ENCODE measurements at places on chromosomes 2 and 18.

DNA sequence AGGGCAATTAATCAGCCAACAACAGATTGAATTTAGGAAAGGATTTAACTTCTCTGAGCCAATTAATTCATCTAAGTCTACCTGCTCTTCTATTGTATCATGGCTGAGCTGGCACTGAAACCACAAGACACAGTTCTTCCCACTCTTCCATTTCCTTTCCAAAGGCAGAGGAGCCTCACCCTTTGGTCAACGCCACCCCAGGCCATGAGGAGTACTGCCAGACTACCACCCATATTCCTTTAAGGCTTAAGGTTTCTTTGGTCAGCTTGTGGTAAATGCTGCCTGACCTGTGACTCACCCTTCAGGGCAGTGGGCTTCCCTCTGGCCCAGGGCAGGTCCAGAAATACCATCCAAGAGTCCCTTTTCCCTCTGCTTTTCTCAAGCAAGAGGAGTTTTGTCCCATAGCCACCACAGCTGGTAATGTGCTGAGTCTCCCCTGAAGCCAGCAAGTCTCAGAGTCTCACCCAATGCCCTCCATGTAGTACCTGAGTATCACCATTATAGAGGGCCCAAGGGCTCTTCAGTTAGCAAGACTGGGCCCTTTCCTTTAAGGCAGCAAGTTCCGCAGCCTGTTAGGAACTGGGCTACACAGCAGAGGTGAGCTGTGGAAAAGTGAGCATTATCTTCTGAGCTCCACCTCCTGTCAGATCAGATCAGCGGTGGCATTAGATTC is 900.5 kb upstream of the CRIM1 start:
- DNase-seq = no peak

DNA sequence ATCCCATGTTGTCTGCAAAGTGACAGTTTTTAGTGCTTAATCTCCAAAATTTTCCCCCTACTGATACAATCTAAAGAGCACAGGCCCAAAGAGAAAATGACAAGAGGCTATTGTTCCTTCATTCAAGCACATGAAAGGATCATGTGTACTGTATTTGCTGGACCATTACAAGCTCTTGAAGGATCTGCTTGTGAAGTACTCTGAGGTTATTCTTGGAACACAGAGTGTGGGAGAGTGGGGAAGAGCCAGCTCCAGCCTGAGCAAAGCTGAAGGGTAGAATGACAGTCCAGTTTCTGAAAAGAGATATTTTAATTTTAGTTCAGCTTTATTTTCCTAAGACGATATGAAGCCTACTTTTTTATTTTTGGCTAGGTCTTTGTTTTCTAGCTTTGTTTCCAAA is 112.2 kb downstream of the GALNT3 start:
- DNase-seq = peak; percentile 60

- no peak for DNase-seq
Observed at GRCh38 chr2:213016984-213017351, 134.4 kb downstream of the IKZF2 start.

DNA sequence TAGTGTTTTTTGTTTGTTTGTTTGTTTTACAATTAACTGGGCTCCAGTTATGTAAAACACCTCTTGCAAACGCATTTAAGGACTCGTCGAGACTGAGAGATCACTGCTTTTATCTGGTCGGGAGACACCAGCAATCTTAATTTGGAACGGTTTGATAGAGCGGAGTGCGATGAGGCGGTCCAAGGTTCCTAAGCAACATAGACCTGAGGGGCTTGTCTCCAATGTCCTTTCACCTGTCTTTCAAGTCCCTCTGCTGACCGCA is 729 bp upstream of the SELENOI start:
- no peak for DNase-seq

DNA sequence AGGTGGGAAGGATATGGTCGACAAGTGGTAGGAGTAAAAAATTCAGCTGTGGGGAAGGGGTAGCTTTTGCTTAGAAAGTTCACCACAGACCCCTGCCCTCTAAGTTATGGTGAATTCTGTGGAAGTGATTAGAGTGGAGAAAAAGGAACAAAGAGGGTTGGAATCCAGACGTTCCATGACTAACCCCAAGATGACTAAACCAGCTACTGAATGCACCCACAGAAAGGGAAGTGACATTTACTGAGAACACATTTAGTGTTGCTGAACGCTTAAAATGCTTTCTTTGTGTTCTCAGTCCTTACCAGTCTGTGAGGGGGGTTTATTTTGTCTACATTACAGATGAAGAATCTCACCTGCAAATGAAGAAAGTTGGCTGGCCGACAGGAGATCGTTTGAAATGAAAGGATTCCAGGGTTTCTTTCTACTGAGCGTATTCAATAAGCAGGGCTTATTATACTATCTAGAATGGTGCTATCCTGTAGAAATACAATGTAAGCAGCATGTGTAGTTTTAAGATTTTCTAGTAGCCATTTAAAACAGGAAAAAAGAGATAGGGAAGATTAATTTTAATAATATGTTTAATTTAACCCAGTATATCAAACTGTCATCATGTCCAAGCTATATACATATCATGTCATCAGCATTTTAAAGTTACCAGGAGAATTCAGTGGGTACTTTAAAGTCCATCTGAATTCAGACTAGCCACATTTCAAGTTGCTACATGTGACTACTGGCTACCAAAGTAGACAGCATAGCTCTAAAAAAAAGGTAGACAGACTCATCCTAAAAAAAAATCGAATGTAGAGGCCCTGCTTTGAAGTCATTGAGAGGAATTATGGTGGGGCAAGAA is 60.1 kb downstream of the LIMS1 start:
- DNase-seq = no peak

DNA sequence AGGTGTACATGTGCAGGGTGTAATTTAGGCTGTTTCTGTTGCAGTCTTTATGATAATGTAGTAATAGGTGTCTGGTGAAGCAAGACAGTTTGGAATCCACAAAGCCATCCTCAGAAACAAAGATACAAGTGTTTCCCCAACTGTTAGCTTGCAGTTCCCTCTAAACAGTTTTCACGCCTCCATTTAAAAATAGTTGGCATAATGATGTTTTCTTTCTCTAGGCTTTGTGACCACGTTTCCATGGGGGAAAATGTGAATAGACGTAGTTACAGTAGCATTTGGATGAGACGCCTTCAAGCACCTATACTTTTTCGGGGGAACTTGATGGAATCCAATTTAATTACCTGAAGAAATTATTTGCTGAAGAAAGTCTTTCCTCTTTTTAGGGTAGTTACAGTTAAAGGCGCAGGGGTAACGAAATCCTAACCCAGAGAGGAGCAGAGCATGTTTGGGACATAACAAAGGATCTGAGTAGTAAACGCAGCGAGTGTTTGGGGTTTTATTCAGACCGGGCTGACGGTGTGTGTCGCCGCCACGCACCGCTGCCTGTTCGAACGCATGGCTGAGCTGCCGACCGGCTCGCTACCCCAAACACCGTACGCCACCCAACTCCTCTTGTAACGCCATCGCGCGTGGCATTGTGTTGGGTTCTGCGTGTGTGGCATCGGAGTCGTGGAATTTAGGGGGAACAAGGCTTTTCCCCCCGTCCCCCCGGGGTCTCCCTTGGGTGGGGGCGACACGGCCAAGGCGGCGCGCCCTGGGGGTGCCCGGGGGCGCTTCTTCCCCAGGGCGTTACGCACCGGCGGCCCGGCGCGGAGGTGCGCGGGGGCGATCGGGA is 681 bp upstream of the NRP2 start:
- peak; percentile 12 for DNase-seq

DNA sequence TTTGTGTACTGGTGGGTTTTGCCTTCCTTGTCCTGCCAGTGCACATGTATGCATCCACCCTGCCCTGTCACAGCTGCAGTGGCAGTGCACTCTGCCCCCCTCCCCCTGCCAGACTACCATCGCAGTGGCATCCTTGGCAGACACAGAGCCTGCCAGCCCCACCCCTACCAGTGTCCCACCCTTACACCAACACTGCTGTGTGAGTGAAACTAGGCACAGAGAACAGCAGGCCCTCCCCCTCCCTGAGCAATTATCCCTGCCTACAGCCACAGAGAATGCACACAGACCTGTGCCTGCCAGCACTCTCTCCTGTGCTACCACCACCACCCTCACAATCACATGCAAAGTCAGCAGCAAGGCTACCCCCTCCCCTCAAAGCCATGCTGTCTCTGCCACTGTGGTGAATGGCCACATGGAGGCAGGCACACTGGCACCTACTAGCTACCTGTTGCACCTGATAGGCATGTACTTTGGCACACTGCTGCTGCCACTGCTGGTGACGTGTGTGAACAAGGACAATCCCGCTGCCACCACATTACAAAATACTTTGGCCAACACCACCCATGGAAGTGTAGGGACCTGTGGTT is 239.8 kb downstream of the CALCRL start:
- no peak for DNase-seq

DNA sequence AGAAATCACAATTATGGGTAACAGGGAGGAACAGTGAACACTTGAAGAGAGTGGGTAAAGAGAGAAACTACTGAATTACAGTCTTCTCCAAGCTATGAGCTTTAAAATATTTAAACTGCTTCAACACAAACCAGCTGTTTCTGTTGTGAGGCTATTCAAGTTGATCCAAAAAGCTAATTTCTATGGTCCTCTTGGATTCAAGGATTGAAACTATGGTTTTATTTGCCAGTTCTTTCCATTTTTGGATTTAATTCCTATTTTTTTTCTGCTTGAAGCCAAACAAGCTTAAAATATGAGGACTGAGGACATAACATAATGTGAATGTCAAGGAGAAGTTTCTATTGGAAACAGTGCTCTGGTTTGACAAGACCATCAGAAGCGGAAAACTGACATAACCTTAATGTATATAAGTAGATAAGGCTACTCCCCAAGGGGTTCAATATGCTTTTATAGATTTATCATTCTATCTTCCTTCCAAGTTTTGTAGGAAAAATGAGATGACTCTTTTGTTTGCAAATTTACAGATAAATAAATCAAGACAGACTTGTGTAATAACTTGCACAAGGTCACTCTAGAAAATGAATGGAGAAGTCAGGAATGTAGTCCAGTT is 60.7 kb upstream of the AQP4 start:
- no peak for DNase-seq

DNA sequence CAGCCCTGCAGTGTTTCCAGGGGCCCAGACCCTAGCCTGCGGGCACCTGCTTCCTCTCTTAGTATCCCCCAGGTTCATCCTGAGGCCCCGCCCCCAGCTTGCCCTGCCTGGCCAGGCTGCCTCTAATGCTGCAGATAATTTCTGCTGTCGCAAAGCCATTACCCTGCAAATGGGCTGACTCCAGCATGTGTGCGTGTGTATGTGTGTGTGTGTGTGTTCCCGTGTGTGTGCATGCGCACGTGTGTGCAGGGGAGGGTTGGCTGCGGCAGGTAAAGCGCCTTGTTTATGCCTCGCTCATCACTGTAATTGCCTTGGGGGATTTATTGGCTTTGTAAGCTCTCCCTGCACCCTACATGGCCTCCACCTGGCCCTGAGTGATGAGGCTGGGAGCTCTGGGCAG is 7.6 kb upstream of the PRSS56 start:
- DNase-seq = no peak

- DNase-seq = no peak
Observed at GRCh38 chr2:204268971-204269370, 276.3 kb upstream of the PARD3B start.

- DNase-seq = no peak
Observed at GRCh38 chr18:6757931-6758330, 28.4 kb downstream of the ARHGAP28 start.

DNA sequence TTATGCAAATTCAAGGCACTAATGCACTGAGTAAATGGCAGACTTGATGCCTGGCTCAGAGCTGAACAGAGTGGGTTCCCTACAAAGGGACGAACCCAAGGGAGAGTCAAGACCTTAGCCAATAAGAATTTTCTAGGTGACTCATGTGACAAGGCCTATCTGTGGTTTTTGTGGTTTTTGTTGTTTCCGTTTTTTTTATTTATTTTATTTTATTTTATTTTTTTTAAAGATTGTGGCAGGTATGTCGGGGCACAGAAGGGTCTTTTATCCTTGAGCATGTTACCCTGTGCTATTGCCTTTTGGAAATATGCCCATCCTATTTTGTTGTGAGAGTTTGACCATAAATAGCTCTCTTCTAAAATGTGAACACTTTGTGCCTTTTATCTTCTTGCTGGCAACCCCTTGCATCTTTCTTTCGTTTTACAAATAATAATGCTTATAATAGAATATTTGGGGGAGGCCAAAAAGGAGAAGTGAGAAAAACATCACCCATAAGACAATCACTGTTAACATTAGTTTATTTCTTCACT is 113.4 kb upstream of the AQP4 start:
- DNase-seq = no peak

GRCh38 chr2:79437433-79438267 is 75.2 kb upstream of the CTNNA2 start:
- DNase-seq = peak; percentile 18

DNA sequence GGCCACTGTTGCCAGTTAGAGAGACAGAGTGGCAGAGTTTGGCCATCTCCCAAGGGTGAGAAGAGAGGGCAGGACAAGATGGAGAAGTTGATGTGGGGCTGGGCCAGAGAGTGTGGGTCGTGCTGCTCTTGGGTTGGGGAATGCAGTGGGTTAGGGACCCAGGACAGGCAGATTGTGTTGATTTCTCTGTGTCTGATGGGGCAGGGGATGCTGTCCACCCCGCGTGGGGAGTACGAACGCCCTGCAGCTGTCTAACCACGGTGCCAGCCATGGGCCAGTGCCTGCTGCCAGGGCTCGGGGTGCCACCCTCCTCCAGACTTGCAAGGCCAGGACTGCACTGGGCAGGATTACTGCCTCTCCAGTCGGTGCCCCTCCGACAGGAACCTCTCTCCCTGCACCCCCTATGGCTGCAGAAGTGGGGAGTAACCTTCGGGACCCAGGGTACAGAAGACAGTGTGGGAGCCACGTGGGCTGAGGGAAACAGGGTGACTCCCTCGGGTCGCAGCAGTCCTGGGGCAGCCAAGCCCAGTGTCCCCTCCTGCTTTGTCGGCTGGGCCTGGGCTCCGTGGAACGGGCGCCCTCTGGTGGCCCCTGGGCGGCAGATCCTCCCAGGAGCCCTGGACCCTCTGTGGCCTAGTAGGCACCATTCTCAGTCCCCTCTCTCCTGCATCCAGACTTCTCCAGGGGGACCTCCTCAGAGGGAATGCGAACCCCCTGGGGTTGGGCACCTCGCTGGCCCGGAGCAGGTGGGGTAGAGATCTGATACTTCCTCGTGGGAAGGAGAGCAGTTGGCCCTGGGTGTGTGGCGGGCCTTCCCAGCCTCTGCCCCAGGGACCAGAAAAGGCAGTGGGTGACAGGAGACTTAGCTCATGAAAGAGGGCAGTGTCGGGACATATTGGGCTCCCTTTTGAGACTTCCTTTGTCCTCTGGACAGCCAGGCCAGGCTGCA is 2.7 kb downstream of the GPC1 start:
- DNase-seq = peak; percentile 36

DNA sequence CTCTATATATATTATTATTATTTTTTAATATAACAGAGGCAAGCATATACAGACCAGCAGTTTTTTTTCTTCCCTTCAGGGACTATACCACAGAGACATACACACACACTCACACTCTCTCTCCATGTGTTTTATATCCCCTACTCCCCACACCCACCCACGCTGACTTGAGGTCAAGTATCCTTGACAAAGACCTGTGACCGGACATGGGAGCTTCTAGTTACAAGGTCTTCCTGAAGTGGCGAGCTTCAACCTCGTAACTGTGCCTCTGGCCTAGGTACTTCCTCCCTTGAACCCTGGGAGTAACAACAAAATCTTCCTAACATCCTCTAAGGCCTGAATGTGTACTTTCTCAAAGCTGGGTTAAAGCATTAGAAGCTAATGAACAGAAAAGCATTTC is 52.5 kb downstream of the POLR1A start:
- no peak for DNase-seq

- no peak for DNase-seq
Observed at GRCh38 chr18:9869715-9870430, 15.9 kb upstream of the TXNDC2 start.
